Activated CD8-positive, alpha-beta memory T cell treated with anti-CD3 and anti-CD28 coated beads, Interleukin-2, amount 50 U/mL, for 48 hours (primary cell): ENCODE measurements at places on chromosomes 12 and 14.

DNA sequence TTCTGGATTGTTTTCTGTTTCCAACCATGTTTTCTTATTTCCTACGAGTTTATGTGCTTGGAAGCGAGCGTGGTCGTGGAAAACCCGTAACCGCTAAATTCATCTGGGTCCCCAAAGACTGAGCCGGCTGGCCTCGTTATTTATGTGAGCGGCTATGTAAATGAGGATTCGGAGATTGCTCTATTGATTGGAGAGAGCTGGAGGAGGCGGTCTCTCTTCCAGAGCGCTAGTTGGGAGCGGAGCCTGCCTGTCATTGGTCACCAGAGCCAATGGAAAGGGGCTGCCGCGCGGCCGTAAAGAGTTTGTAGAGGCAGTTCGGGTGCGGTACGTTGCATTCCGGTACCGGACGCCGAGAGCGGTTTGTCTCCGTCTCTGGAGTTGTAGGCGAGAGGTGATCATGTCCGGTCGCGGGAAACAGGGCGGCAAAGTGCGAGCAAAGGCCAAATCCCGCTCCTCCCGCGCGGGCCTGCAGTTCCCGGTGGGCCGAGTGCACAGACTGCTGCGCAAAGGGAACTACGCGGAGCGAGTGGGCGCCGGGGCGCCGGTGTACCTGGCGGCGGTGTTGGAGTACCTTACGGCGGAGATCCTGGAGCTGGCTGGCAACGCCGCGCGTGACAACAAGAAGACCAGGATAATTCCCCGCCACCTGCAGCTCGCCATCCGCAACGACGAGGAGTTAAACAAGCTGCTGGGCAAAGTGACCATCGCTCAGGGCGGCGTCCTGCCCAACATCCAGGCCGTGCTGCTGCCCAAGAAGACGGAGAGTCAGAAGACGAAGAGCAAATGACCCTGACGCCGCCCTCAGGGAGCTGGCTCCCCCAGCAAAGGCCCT lies 29.0 kb downstream of the WBP11 start:
- DNase-seq = peak; percentile 90

DNA sequence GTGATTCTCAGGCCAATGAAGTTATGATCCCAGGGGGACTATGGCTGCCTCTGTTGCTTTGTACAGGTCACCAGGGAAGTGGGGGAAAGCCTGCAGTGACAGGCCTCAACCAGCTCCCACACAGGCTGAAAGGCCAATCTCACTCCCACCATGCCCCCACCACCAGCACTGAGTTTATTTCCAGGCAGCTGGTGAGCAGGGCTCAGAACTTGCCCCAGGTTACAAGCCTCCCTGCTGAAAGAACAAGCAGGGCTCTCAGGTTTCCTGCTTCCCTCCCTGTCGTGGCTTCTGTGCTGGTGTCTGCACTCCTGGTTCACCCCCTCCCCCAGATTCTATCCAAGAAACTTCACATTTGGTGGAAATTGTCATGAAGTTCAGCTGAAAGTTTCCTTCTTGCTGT lies 260.3 kb downstream of the CCDC59 start:
- DNase-seq = no peak

DNA sequence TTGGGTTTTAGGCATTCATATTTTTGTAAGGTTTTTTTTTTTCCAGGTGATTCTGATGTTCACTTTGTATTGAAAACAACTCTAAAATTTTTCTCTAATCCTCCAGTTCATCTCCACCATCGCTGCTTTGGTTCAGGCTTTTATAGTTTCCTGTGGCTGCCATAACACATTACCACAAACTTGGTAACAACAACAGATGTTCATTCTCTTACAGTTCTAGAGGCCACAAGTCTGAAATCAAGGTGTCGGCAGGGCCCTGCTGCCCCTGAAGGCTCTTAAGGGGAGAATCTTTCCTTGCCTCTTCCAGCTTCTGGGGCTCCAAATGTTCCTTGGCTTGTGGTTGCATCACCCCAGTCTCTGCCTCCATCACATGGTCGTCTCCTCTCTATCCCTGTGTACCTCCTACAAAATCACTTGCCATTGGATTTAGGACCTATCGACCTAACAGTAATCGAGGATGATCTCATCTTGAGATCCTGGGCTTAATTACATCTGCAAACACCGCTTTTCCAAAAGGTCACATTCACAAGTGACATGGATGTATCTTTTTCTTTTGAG lies 55.2 kb downstream of the PELI2 start:
- no peak for DNase-seq

GRCh38 chr14:36268121-36268520 lies 52.3 kb downstream of the MBIP start:
- no peak for DNase-seq

DNA sequence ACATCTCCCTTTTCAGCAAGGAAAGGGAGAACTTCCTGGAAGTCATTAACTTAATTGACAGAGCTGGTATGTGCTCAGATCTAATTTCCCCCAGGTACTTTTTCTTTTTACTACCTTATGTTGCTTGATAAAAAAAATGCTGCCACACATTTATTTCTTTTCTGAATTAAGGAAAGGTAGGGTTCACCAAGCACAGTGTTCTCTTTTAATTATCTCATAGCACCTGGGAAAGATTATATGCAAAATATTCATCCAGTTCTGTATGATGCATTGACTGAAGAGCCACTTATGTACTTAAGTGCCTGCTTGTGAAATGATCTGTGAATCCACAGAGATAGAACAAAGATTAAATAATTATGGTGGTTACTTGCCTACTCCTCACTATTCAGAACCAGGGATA lies 25.1 kb downstream of the KCNC2 start:
- DNase-seq = no peak

GRCh38 chr14:64646103-64646502 lies 58.1 kb upstream of the PLEKHG3 start:
- DNase-seq = no peak

DNA sequence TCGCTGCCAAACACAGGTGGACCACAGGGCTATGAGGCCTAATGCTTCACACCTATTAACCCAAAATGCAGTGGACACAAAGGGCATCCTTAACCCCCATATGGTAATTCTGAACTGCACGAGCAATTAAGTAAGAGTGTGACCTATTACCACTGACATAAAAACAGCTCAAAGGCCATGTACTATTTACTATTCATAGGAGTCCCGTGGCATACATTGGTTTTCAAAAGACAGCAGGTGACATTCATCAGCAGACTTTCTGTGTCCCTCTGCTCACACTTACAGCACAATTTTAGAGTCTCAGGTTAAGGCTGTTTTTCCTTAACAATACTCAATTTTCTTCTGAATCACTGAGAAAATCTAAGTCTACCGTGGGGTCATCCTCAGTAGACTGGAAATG lies 23.1 kb upstream of the TMCC3 start:
- DNase-seq = no peak

- no peak for DNase-seq
Observed at GRCh38 chr14:79021766-79022165, 851.6 kb downstream of the NRXN3 start.

DNA sequence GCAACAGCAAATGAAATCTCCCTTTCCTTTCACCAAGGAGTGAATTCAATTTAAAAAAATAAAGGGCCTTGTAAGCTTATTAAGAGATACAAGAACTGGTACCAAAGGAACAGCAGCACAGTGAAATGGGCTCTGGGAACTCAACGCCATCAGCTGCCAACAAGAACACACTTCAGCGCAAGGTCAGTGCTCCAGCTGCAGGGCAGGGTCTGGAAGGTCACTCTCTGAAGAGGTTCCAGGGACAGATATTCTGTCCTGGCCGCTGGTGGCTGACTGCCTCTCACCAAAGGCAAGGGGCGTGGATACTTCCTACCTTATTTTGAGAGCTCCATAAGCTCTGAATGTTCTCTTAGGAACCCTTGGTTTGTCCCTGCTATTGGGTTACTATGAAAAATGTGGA lies 186.6 kb downstream of the CALM1 start:
- DNase-seq = no peak

DNA sequence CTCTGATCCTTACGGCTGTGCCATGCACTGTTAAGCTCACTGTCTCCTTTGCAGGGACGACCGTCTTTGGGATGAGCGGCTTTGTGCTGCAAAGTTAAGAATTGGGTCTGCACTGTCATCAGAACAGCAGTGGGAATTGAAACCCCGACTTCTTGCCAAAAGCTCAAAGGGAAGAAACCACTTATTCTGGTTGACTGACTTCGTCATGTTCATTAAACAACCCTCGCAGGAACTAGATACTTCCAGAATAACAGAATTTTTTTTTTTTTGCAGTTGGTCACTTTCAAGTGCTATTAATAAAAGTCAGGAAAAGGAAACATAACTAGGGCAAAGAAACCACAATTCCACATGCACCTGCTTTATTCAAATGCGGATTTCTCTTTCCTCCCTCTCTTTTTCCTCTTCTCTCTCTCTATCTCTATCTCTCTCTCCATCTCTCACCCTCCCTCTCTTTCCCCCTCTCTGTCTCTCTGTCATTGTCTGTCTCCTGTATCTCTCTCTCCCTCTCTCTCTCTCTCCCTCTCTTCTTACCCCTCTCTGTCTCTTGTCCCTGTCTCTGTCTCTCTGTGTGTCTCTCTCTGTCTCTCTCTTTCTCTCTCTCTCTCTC lies 12.3 kb upstream of the GLT1D1 start:
- no peak for DNase-seq

- no peak for DNase-seq
Observed at GRCh38 chr12:93144109-93144508, 215.0 kb upstream of the EEA1 start.

- no peak for DNase-seq
Observed at GRCh38 chr14:70425354-70425753, 8.5 kb upstream of the SYNJ2BP start.

DNA sequence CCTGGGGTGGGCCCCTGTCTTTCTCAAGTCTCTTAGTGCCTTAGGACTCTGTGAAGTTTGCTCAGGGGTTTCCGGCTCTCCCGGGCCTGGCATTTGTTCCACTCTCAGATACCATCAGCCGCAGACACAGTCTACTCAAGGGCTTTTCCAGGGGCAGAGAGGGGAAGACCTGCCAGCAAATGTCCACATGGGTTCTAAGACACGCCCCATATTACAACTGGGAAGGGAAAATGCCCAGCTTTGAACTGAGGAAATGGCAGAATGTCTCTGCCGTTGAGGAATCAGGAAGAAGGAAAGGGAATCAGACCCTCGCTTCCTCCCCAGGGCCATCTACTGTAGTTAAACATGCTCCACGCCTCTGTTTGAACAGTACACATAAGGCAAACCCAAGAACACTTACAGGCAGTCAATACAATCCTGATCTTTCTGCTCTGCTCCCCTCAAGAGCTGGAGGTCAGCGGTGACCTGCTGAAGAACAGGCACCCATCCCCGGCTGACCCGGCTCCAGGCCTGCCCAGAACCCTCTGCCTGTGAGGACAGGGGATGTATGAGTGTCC lies 7.9 kb downstream of the CCDC85C start:
- no peak for DNase-seq

DNA sequence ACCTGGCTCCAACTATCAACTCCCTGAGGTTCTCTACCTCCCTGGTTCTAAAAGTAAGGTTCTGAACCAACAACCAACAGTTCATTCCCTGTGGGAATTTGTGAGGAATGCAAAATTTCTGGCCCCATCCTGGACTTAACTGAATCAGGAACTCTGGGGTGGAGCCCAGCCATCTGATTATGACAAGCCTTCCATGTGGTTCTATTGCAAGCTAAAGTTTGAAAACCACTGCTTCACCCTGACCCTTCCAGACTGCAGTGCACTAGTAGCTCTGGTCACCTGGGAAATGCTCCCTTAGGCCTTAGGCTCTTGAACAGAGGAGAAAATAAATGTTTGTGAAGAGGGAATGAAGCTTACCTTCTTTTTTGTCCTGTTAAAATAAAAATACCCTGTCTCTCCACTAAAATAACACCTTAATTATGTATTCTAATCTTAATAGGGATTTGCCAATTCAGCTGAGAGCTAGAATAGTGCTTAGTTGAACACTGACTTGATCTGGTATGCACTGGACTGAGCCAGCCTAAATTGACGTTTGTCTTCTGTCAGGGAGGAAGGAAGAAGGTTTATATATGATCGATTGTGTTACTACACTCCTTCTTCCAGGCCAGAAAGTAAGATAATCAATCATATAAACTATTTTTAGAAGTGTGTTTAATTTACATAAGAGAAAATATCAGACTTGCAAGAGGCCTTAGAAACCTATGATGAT lies 39.1 kb upstream of the DDHD1 start:
- no peak for DNase-seq

DNA sequence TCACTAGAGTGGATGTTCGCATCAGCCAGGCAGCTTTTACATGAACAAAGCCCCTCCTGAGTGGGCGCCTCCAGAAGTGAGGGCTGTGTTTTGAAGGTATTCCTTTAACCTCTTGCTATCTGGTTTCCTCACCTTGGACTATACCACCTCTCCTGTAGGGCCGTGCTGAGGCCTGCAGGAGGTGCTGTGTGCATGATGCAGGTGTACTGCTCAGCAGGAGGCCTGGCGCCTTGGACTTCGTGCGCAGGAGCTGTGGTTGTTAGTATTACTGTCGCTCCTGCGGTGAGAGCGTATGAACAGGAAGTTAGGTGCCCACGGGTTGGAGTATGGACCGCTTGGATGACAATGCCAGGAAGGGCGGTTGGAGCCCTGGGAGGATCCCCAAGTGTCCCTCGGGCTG lies 130.7 kb downstream of the TSPAN9 start:
- no peak for DNase-seq

GRCh38 chr14:100111931-100112704 lies 46.9 kb downstream of the EVL start:
- DNase-seq = no peak

DNA sequence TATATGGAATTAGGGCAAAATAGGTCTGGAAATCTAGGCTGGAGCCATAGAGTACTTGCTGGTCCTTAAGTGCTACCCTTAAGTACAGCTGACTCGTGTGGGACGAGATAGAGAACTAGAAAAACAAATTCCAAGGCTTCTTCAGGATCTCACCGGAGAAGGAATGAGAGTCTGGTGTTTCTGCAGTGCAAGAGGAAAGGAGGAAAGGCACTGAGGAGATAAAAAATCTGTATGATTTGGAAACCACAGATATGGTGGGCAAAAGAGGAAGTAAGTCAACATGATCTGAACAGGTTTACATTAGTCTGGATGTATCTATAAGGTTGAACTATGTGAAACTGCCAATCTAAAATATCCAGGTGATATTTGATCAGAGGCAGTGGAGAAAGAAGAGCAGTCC lies 134.4 kb upstream of the SOX5 start:
- DNase-seq = no peak

GRCh38 chr14:20469242-20469889 lies at the start of gene PNP:
Gene PNP (plus strand): TSS chr14:20469406. CDS start chr14:20469525, 119 bp downstream.
- DNase-seq = peak; percentile 94

DNA sequence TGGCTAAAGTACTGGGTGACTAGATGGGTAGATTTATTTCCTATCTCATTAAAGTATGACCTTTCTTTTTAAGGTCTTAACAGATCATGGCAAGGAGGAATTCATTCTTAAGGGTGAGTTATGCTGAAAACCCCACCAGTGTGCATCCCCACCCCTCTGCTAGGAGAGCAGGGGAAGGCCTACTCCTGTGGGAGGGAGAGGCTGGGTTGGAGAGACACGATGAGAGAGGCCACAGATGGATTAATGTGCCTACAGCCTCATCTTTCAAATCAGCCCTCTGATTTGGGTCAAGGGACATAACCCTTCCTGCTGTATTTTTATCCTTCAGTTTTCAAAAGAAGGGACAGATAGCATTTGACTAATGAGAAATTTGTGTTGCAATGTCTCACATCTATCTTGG lies 185.5 kb downstream of the SSPN start:
- DNase-seq = no peak

GRCh38 chr12:97899956-97900355 lies 437.4 kb downstream of the RMST start:
- DNase-seq = no peak

- DNase-seq = no peak
Observed at GRCh38 chr12:54370171-54370730, 6.0 kb upstream of the GPR84 start.

- DNase-seq = no peak
Observed at GRCh38 chr12:15417691-15418090, 95.4 kb downstream of the PTPRO start.
